Stimulated activated CD4-positive, alpha-beta T cell treated with anti-CD3 and anti-CD28 coated beads, Interleukin-2, amount 100 ng/mL, for 24 hours (primary cell): ENCODE measurements at places on chromosomes 7 and 10.

DNA sequence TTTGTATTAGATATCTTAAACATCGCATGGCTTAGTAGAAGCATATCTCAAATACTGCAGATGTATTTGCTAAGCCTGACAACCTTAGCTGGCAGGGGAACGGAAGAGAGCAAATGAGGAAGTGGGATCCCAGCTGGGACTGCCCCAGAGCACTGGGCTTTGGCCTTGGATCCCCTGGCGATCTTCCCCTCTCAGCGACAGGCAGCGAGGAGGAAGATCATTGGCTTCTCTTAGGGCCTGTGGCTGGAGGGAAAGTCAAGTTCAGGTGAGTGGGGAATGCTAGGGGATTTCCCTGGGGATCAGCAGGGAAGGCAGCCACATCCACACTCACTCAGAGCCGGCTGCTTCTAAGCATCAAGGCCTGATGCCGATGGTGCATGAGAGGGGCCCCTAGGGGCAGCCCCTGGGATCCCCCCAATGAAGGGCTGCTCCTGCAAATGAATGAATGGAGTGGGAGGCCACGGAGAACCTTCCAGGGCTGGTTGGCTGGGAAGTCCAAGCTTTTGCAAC lies 42.0 kb downstream of the LYZL2 start:
- no peak for DNase-seq

- DNase-seq, result no peak
Measured at GRCh38 chr7:115864082-115864481, 166.5 kb downstream of the TFEC start.

DNA sequence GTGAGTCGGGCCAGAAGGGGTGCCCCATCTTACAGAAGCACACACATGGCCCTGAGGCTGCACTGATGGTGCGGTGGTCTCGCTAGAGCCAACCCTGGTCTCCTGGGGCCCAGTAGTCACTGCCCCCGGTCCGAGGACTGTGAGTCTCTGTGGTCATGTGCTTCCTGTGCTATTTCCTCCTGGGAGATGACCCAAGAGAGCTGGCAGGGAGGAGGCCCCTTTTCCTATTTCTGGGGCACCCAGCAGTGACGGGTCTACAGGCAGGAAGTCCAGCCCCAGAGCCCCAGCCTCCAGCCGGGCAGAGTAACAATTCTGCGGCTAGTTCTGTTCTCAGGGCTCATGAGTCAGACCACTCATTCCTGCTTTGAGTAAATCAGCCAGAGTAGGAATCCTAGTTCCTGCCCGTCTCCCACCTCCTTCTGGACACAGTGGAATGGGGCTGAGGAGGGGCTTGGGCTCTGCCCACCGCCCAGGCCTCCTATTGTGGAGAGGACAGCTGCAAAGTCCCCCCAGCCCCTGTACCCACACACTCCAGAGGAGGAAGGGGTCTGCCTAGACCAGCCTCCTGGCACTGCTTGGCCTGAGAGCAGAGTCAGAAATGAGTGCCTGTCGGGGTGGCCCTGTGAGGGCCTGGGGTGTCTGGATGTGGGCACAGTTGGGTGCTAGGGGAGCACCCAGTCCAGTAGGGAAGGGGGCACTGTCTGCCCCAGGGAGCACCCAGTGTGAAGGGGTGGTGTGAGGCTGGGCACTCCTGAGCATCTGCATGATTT lies 80.5 kb upstream of the PPIF start:
- DNase-seq, result no peak

- no peak for DNase-seq
Measured at GRCh38 chr10:121165276-121165675, 314.1 kb downstream of the WDR11 start.

- no peak for DNase-seq
Measured at GRCh38 chr10:126075009-126075408, 178.6 kb downstream of the FANK1 start.

DNA sequence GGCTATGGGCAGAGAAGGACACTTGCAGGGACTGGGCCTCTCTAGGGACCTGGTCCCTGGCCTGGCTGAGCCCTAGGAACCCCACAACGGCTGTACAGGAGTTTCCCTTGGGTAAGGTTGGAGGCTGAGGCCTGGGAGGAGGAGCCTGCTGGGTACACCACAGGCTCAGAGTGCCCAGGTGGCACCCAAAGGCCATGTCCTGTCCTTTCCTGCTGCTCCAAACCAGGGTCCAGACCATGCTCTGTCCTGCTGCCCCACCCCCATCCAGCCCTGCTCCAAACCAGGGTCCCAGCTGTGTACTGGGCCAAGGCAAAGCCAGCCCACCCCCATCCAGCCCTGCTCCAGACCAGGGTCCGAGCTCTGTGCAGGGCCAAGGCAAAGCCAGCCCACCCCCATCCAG lies 35.3 kb upstream of the ZNF488 start:
- DNase-seq, result no peak

DNA sequence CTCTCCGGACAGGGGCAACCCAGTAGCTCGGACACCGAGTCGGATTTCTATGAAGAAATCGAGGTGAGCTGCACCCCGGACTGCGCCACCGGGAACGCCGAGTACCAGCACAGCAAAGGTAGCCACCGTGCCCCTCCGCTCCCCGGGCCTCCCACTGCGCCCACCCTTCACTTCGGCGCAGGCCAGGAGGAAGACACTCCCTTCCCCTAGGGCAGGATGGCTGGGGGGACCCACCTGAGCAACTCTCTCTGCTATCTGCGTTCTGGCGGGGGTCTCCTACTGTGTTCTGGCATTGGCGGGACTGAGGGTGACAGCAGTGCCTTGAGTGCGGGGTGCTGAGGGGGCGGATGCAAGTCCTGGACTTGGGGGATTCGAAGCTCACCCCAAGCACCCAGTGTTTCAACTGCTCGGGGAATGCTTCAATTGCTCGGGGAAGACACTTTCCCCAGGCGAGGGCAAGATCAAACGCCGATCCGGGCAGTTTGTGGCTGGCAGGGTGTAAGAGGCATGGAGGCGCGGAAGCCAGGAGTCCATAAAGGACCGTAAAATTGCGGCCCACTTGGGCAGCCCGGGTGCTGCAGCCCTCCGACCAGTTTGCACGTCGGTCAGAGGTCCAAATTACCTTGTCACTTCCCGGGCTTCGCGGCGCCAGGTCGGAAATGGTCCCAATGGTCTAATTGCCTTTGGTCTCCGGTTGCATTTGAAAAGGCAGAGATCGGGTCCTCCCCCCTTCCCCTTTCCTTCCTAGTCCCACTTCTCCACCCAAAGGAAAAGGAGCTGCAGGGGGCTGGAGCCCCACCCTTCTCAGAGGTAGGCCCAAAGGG lies 950 bp downstream of the EVX1 start:
- DNase-seq, result no peak

DNA sequence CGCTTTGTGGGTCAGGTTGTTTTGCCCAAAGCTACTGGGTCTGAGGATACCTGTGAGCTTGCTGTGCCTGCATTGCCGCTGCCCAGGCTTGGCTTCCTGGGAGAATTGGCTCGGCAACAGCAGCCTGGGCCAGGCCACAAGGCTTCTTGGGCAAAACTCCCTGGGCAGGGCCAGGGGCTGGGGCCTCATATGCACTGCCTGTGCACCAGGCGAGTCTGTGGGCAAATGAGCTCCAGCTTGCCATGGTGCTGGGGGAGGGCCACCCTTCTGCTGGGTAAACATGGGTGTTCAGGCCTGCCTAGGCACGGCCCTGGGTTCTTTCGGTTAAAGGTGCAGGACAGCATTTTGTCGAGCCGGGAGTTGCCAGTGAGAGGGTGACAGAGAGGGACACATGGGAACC lies 19.4 kb downstream of the ZMIZ1 start:
- DNase-seq, result no peak

- DNase-seq, result no peak
Measured at GRCh38 chr10:27355918-27356573, 115.4 kb upstream of the ACBD5 start.

GRCh38 chr10:87518937-87519336 lies 14.2 kb downstream of the MINPP1 start:
- no peak for DNase-seq

- no peak for DNase-seq
Measured at GRCh38 chr7:16991551-16991950, 109.8 kb upstream of the AGR3 start.

DNA sequence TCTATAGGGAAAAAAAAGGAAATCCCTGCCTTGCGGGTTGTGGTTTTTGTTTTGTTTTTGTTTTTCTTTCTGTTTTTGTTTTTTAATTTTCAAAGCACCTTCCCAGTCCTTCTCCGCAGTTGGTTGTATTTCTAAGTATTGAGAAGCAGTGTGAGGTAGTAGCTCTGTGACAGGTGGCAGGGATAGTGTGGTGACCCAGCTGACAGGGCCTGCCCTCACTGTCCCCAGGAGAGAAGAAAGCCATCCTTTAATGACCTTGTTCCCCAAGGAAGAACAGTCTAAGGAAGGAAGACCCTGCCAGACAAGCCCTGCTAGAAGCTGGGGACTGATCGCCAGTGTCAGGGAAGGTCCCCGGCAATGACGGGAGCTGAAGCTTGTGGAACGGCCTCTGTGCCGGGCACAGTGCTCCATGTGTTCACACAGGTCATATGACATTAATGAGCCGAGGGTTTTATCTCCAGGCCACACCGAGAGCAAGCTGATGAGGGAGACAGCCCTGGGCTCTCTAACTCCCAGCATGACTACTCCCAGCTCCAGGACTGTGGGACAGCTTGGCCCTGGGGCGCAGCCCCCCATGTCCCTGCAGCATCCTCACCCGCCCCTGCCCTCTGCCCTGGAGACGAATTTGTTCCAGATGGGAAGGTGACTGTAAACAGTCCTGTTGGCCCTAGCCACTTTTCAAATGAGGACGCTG lies 69.0 kb upstream of the LRRC18 start:
- no peak for DNase-seq

DNA sequence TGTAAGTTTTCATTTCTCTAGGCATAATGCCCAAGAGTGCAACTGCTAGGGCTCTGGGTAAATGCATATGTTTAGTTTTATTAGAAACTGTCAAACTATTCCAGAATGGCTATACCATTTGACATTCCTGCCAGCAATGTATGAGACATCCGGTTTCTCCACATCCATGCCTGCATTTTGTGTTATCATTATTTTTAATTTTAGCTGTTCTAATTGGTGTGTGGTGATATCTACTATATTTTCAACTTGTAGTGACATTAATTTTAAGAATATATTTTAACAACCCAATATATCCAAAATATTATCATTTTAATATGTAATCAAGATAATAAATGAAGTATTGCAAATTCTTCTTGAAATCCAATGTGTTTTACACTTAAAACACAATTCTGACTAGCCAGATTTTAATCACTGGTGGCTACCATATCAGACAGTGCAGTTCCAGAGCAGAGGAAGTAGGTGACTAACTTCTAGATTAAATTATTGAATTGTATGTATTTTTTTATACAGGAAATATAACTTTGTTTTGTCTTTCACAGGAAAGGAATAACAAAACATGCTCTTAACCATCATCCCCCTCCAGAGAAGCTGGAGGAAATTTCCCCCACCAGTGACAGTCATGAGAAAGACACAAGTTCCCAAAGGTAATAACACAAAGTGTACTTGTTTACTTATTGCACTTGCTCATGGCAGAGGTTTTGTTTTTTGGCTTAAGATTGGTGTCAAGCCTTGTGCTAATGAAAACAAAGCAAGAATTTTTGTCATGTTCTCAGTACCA lies 6.4 kb downstream of the FAM149B1 start:
- DNase-seq, result no peak

GRCh38 chr7:124718032-124718766 lies 47.4 kb downstream of the GPR37 start:
- no peak for DNase-seq

GRCh38 chr10:133403359-133403758 lies 9.4 kb downstream of the MTG1 start:
- no peak for DNase-seq

DNA sequence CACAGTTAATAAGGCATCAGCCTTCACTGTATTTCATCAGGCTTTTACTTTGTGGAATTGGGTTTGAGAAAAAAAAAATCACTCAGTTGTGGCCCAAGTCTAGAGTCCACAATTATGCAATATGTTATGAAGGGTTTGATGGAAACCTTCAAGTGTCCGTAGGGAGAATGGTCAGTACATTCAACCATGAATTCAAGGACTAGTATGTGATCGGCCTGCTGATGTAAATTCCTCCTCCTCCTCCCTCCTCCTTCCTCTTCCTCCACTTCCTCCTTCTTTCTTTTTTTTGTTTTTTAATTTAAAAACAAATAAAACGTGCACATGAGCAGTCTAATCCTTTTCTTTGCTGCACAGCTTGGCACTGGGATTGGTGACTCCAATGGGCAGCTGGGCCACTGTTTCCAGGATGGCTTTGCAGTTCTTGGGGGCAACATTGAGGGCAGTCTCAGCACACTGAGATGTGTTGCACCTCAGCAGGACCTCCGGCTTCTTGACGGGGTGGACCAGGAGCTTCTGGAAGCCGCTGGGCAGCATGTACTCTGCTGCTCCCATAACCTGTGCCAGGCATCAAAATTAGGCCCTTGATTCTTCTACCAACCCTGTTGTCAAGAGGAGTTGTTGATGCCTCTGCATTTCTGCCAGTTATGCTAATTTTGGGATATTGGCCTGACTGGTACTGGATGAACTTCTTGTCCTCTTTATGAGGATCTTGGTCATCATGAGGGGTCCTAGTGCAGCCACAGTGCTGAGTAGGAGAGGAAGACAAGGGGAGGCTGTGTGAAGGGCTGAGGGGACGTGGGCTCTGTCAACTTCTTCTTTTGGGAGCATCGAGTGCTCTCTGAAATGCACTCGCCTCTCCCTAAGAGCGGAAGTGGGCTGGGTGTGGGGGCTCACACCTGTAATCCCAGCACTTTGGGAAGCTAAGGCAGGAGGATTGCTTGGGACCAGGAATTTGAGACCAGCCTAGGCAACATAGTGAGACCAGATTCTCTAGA lies 9.3 kb upstream of the IL2RA start:
- no peak for DNase-seq

DNA sequence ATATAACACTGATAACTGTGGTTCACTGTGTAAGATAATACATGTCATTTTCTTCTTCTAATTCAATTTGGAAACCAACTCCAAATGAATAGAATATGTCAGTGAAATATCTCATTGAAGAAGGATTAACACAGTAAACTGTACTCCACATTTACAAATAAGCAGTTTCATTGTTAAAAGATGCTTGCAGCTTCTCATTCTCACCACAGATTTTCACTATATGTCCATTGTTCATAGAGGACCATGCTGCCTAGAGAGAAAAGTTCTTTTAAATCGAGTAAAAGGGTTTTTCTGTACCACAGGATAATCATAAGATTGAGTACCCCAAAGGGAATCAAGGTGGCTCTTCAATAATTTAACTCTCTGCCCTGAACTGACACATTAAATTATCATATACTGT lies 165.5 kb downstream of the LRRN3 start:
- DNase-seq, result no peak

GRCh38 chr7:153090209-153090608 lies 330.7 kb downstream of the ACTR3B start:
- DNase-seq, result no peak

- DNase-seq, result no peak
Measured at GRCh38 chr10:119323085-119324016, 116.0 kb downstream of the GRK5 start.

- no peak for DNase-seq
Measured at GRCh38 chr7:106372126-106372525, 87.3 kb upstream of the NAMPT start.

- no peak for DNase-seq
Measured at GRCh38 chr10:60937784-60938654, 6.0 kb downstream of the RHOBTB1 start.
